ENCODE measurements at places on chromosomes 11 and 22.
A peak's percentile ranks its signal among the peaks of the same experiment; 100 is the strongest.

DNA sequence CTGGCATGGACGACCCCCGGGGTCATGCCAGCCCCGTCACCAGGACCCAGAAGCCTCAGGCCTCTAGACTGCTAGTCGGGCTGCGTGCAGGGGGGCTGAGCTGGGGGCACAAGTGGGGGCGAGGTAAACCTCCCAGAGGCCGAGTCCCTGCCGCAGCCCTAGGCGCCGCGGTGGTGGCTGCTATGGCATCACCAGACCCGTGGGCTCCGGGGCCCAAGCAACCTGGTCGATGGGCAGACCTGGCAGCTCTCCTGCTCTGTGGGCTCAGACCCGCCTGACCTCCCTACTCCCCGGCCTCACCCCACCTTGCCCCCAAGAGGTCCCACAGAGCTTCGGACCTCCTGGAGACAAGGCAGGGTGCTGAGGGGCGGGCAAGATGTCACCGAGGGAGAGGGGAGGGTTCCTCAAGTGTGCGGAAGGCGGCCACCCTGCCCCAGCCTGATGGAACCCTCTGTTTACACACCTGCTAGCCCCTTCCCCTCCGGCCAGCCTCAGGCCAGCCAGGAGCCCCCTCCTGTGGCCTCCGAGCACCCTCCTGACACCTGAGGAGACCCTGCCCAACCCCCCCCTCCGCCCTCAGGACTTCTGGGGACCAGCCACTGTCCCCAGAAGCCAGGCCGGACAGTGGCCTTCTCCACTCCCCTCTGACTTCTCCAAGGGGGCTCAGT lies 9.4 kb downstream of the IGF2 start:
- no peak for DNase-seq

DNA sequence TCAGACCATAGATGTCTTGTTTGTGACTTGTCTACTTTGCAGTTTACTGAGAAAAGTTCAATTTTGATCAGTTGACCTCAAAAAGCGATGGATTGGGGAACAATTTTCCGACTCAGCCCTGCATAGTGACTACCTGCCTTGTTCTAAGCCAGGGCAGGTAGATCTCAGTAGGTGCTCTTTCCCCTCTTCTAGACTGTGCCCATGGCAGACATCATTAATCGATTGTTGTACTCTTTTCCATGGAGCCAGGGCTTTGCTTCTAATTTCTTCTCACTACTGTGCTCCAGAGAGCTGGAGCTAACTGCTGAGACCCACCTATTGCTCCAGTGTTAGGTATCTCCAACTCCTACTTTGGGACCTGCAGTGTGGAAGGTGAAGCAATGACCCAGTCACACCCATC lies 9.9 kb downstream of the RAB36 start:
- DNase-seq = no peak

DNA sequence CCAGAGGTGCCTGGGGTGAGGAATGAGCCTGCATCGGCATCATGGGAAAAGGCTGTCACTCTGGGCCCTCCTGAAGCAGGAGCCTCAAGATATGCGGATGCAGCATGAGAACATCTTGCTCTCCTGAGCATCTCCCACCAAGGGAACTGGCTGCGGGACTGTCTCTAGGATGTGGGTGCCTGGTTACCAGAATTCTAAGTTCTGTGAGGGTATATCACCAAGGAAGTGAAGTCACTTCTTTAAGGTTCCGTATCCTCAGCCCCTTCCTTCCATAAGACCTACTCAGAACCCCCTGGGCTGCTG lies 86.9 kb downstream of the GGTLC2 start:
- DNase-seq = no peak

DNA sequence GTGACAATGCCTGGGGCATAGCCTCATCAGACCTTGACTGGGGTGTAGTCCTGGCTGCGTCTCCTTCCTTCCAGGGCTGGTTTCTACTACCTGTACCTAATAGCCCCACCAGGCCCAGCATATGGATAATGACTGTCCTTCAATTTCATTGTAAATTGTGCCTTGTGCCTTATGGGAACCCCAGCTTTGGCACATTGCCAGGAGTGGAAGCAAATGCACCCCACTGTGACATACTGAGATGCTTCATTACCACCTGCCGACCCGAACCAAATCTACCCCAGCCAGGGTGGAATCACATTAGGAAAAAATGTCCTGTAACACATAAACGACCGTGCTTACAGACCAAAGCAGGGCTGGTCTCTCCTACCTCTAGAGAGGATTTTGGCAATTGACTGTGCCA lies 7.3 kb downstream of the TOP3B start:
- no peak for DNase-seq

- DNase-seq = no peak
Observed at GRCh38 chr22:20852076-20852475, 6.5 kb downstream of the PI4KA start.

- DNase-seq = no peak
Observed at GRCh38 chr11:133172349-133172748, 360.0 kb downstream of the OPCML start.

- DNase-seq = no peak
Observed at GRCh38 chr11:61912991-61913698, 4.2 kb downstream of the RAB3IL1 start.

- DNase-seq = no peak
Observed at GRCh38 chr11:117891362-117891761, 14.9 kb upstream of the FXYD6 start.

DNA sequence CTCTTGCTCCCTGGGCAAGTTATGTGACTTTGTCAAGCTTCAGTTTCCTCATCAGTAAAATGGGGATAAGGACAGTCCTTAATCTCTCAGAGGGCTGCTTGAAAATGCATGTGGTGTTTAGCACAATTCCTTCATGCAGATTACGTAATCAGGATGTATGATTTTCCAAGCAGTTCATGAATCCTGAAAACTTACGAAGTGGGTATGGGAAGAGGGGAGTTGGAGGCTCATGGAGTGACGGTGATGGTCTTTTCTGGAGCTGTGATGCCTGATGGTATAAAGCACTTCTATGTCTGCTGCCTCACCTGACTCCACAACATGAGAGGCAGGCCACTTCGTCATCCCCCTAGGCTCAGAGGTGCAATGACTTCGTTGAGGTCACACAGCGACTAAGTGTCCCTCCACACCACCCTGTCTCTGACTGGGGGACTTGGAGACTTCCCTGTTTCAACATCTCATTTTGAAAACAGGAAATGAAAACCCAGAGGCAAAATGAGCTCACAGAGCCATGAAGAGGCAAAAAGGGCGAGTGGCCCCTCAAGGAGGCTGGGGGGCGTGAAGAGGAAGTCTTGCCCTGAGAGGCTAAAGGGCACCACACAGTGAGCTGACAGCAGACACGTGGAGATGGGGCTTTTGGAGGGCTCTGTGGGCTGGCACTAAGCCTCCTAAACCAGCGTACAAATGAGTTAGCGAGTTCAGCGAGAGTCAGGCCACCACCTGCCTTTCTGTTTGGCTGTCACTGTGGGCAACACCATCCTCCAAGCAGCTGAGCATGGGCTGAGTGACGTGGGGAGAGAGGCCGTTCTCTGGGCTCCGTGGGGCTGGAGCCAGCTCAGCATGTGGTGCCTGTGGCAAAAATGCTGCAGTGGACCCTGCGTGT lies 10.1 kb downstream of the MCM5 start:
- no peak for DNase-seq

- DNase-seq = peak; percentile 53
Observed at GRCh38 chr11:5364214-5364613, 12.9 kb downstream of the OR51B6 start.

- DNase-seq = no peak
Observed at GRCh38 chr22:32236970-32237369, 18.2 kb downstream of the SLC5A4 start.

GRCh38 chr11:1853376-1854131 lies 670 bp downstream of the LSP1 start:
- no peak for DNase-seq

DNA sequence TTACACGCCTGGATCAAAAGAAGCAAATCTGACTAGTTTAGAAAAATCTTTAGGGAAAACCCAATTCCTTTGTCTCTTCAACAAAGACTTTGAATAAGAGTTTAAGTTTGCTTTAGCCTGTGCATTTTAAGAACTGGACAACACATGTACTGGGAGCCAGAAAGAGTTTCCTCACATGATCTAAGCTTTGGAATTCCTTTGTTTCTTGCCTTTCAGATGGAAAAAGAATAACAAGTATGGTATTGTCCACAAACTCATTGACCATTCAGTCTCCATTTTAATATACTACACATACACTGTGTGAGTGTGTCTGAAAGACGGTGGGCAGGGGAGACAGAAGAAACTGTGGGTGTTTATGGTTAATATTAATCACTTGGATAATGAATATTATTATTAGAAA lies 205.6 kb downstream of the MAML2 start:
- DNase-seq = no peak

DNA sequence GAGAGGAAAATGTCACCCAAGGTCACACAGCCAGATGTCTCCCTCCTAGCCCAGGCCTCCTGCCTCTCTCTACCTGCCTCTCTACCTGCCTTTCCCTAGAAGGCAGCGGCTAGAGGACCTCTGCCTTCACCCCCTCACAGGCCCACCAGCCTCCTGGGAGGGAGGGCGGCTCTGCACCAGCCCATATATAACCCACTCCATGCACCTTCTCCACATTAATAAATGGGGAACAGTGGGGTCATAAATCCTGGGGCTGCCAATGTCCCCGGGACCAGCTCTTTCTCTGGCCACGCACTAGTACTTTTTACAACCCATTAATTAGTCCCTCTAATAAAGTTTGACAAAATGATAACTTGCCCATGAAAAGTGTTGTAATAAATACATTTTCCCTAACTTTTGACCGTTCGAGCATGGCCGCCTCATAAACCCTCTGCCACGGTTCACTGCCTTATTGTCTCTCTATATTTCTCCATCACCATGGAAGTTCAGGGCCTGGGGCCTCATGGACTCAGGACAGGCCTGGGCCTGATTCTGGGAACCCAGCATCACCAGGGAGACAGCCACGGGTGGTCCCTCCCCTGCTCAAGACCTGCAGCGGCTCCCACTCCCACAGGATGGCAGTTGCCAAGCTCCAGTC lies 102.1 kb downstream of the MN1 start:
- DNase-seq = no peak

- DNase-seq = no peak
Observed at GRCh38 chr11:111472228-111472627, 40.0 kb downstream of the BTG4 start.

DNA sequence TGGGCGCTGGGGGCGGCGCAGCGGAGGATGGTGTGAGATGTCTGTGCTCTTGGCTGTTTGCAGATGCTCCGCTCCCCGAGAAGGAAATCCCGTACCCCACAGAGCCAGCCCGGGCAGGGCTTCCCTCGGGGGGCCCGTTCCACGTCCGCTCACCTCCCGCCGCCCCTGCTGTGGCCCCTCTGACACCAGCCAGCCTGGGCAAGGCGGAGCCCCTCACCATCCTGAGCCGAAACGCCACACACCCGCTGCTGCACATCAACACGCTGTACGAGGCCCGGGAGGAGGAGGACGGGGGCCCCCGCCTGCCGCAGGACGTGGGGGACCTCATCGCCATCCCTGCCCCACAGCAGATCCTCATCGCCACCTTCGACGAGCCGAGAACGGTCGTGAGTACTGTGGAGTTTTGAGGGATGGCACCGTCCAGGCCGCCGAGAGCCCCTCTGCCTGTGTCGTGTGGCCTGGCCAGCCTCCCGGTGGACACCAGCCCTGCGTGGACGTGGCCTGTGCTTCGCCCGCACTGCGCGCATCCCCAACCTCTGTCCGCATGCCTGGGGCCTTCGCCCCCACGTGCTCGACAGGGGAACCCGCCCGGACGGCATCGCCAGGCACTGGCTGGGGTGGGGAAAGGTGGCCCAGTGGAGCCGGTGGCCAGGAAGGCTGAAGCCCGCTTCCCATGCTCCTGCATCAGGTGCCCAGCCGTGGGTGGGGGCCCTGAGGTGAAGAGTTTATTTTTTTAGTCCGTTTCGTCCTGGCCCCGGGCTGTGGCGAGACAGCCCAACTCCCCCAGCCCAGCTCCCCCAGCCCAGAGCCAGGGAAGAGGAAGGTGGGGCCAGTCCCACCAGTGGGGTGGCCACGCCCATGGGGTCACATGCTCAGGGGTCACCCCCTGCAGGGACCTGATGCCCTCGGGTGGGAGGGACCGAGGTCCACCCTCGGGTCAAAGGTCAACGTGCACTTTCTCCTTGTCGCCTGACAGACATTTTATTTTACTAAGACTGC lies 6.5 kb upstream of the TRABD start:
- no peak for DNase-seq

- DNase-seq = no peak
Observed at GRCh38 chr11:114200351-114201133, 95.7 kb upstream of the NNMT start.
